GM23248 (cell line): ENCODE measurements at places on chromosomes 7 and 10. TPM values are rescaled to one million over a fixed set of nuclear protein-coding genes. Genes with fewer than 3 reads are reported as not detected.

- no peak for DNase-seq
- H3K27ac ChIP-seq: peak overlapping the region; percentile 36
- H3K4me3 ChIP-seq: no peak overlapping the region
- H3K36me3 ChIP-seq: no peaks in the 10 kb centered on the region
- H3K27me3 ChIP-seq: no peaks in the 10 kb centered on the region
Observed at GRCh38 chr7:1882451-1882850, 212.4 kb downstream of the ELFN1 start.

- H3K36me3 ChIP-seq: peaks cover 26% of the 10 kb centered on the region; the same call in 1 of the 2 replicates
- peaks cover 24% of the 10 kb centered on the region for H3K4me1 ChIP-seq
- no peaks in the 10 kb centered on the region for H3K27me3 ChIP-seq
Observed at GRCh38 chr10:5776136-5776880, 36.9 kb downstream of the GDI2 start.

DNA sequence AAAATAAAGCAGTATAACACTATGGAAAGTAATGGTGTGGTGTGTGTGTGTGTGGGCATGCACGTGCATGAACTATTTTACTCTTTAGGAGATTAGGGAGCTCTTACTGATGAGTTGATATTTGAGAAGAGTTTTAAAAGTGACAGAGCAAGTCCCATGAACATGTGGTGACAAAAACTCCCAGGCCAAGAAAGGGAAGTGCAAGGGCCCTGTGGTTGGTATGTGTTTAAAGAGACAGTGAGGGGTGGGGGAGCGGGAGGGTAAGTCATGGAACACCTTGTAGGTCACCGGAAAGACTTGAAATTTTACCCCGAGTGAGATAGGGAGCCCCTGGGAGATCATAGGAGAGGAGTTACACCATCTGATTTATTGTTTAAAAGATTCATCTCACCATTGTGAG is 63.3 kb downstream of the AKR1B1 start:
- no peak for DNase-seq
- H3K27me3 ChIP-seq: no peaks in the 10 kb centered on the region; the same call in 1 of the 2 replicates
- no peak overlapping the region for H3K4me3 ChIP-seq
- no peaks in the 10 kb centered on the region for H3K36me3 ChIP-seq
- no peaks in the 10 kb centered on the region for H3K4me1 ChIP-seq
- H3K27ac ChIP-seq: no peak overlapping the region

DNA sequence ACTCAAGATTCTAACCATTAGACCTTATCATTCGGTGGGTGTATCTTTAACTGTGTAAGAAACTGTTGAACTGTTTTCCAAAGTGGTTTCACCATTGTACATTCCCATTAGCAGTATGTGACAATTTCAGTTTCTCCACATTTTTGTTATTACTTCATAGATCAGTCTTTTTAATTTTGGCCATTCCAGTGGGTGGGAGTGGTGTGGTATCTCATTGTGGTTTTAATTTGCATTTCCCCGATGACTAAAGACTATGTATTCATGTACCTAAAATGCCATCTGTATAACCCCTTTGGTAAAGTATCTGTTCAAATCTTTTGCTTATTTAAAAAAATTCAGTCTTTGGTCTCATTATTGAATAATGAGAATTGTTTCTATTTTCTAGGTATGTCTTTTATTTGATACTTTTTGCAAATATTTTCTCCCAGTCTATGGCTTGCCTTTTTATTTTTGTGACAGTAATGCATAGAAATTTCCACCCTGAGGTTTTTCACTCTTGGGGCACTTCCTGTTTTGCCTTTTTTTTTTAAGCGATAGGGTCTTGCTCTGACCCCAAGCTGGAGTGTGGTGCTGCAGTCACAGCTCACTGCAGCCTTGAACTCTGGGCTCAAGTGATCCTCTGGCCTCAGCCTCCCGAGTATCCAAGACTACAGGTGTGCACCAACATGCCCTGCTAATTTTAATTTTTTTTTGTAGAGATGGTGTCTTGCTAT is 141.1 kb upstream of the ITGB1 start:
- H3K36me3 ChIP-seq: no peaks in the 10 kb centered on the region
- H3K4me3 ChIP-seq: no peak overlapping the region
- peaks cover 24% of the 10 kb centered on the region for H3K4me1 ChIP-seq
- peak; percentile 47 for DNase-seq
- H3K27ac ChIP-seq: peak overlapping the region; percentile 57
- H3K27me3 ChIP-seq: no peaks in the 10 kb centered on the region

DNA sequence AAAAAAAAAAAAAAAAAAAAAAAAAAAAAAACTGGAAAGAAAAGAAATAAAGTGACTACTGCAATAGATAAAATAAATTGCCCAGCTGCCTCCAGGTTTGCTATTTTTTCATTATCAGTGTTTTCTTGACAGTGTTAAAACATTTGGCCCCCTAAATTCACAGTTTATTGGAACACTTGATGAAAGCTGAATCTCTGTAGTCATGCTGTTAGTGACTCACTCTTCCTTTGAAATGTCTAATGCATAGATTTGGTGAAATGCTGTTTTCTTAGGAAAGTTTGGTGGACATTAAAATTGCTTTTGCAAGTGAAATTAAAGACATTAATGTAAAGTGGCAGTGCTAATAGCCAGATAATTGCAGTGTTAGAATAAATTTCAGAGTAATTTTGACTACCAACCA is 785.2 kb downstream of the NRG3 start:
- no peak for DNase-seq
- H3K27me3 ChIP-seq: no peaks in the 10 kb centered on the region
- no peak overlapping the region for H3K27ac ChIP-seq
- no peaks in the 10 kb centered on the region for H3K36me3 ChIP-seq

DNA sequence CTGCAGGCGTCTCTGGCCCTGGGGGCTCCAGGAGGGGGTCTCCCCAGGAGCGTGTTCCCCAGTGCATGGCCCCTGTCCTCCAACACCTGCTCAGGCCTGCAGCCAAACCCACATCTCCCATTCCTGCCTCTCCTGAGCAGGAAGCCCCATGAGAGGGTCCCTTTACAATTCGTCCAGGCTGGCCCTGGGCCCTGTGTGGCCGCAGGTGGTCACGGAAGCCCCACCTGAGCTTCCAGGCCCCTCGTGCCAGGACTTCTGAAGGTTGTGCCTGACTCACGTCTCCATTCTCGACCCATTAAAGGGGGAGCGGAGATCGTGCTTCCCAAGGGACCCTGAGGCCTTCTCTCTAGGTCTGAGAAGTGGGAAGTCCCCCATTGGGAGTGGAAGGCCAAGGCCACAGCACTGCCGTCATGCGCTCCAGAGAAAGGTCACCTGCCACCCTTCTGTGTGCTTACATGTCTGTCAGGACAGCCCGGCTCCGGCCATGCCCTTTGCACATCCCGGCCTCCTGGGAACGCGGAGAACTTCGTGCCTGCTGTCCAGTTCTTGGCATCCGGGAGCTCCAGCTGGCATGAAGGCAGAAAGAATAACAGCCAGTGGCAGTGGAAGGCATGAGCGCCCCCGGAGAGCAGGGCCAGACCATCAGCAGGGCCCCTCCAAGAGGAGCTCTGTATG is 382.3 kb downstream of the DNAJB6 start:
- no peaks in the 10 kb centered on the region for H3K27me3 ChIP-seq
- no peak for DNase-seq
- H3K36me3 ChIP-seq: no peaks in the 10 kb centered on the region
- H3K4me3 ChIP-seq: no peak overlapping the region

DNA sequence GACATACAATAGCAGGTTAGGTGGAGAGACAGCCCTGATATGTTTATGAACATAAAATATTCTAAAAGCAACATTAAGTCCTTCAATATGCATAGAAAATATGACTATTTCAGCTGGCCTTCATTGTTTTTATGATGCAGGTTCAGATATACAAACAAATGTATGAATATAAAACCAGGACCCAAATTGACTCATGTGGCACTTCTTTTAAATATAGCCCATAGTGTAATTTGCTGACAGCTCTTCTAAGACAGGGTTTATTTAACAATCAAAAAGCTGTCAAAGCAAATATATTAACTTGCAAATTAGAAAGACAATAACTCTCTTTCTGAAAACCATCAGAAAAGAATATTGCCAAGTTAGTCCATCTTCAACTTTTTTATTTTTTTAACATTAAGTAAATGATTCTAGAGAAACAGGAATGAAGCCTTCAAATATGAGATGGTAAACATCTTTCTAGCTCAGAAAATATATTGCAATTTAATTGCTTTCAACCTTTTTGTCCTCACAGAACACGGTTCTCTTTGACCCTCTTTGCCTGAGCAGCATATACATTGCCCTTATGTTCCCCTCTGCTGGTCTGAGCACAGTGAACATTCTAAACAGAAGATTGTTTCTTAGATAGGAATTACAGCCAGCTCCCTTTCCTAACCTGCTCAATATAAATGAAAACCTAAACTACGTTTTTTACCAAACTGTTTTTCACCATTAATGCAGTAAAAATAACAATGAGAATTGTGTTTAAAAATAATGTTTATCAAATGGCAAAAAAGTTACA is 82.8 kb downstream of the CACNA2D1 start:
- H3K27ac ChIP-seq: no peak overlapping the region
- no peaks in the 10 kb centered on the region for H3K27me3 ChIP-seq
- no peaks in the 10 kb centered on the region for H3K36me3 ChIP-seq
- peaks cover 20% of the 10 kb centered on the region for H3K4me1 ChIP-seq
- DNase-seq: no peak
- no peak overlapping the region for H3K4me3 ChIP-seq

GRCh38 chr7:116741625-116742316 is 69.8 kb downstream of the MET start:
- DNase-seq: no peak
- peaks cover 6% of the 10 kb centered on the region; the same call in 1 of the 2 replicates for H3K4me1 ChIP-seq
- H3K36me3 ChIP-seq: 0 out of 2 replicates have a peak, but pooled peaks cover 20% of the 10 kb centered on the region
- H3K4me3 ChIP-seq: no peak overlapping the region
- no peak overlapping the region for H3K27ac ChIP-seq

DNA sequence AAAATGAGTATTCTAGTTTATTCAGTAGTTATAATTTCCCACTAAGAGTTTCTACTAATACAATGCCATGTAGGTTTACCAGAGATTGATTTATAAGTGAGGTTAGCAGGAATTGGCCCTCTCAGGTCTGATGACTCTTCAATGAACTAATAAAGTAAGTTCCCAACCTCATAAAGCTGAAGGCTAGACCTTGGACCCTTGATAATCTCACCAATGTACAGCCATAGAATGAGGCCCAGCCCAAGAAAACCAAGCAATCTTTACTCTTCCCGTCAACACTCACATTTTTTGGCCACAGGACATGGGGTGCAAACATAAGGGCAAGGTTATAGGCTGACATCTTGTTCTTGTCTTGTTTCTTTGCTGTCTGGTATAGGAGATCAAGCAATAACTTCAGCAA is 33.3 kb downstream of the ARHGAP19 start:
- H3K27me3 ChIP-seq: no peaks in the 10 kb centered on the region
- DNase-seq: no peak
- no peaks in the 10 kb centered on the region for H3K4me1 ChIP-seq
- H3K36me3 ChIP-seq: no peaks in the 10 kb centered on the region

DNA sequence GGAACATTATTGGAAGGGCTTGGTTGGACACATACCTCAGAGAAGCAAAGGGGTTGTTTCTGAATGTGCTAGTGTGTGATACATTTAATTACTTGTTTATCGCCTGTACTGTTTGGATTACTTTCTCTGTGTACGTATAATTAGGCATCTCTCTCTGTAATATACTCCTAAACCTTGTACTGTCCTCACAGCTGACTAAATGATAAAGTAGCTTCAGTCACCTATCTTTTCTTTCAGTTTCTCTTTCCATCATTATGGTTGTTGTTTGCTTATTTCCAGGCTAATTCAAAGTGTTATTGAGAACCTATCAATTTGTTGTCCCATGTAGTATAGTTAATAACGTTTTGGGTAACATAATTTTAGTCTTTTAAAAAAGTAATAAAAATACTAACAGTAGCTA is 34.0 kb downstream of the MXI1 start:
- H3K27me3 ChIP-seq: no peaks in the 10 kb centered on the region
- no peaks in the 10 kb centered on the region for H3K36me3 ChIP-seq
- DNase-seq: no peak
- H3K27ac ChIP-seq: no peak overlapping the region
- H3K4me1 ChIP-seq: no peaks in the 10 kb centered on the region

- peaks cover 9% of the 10 kb centered on the region for H3K27me3 ChIP-seq
- no peak for DNase-seq
- no peak overlapping the region for H3K27ac ChIP-seq
- H3K4me1 ChIP-seq: peaks cover 6% of the 10 kb centered on the region; the same call in 1 of the 2 replicates
- H3K36me3 ChIP-seq: no peaks in the 10 kb centered on the region
- H3K4me3 ChIP-seq: no peak overlapping the region
Observed at GRCh38 chr10:116209781-116210180, 63.2 kb downstream of the GFRA1 start.

- no peak overlapping the region for H3K4me3 ChIP-seq
- H3K27me3 ChIP-seq: no peaks in the 10 kb centered on the region; the same call in 1 of the 2 replicates
- DNase-seq: peak; percentile 59
- no peaks in the 10 kb centered on the region for H3K4me1 ChIP-seq
Observed at GRCh38 chr7:19747740-19748339, 25.6 kb downstream of the TMEM196 start.

DNA sequence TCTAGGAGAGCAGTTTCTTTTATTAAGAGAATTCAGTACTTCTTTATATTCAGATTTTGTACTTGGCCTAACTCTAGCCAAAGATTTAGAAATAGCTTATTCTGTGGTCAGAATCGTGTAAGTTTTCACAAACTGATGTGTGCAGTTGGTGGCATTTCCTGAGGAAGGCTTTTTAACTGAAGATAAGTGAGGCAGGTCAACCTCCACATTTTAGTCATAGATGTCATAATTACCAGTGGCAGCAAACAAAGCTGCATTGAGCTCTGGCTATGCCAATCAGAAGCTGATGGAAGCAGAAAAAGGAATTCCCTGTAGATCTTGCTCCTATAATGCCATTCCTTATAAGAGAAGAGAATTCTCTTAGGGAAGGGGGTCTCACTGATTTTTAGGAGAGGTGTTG is 141.3 kb upstream of the SP8 start:
- no peak overlapping the region for H3K27ac ChIP-seq
- no peaks in the 10 kb centered on the region for H3K4me1 ChIP-seq
- no peak for DNase-seq
- no peak overlapping the region for H3K4me3 ChIP-seq
- H3K36me3 ChIP-seq: no peaks in the 10 kb centered on the region

DNA sequence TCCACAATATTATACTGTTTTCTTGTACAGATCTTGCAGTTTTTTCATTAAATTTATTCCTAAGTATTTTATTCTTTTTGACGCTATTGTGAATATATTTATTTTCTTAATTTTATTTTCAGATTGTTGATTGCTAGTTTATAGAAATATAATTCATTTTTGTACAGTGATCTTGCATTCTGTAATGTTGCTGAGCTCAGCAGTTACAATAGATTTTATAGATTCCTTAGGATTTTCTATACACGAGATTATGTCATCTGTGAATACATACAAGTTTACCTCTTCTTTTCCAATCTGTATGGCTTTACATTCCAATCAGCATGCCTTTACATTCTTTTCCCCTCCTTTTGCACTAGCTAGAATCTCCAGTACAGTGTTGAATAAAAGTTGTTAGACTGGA is 130.0 kb downstream of the C1GALT1 start:
- H3K27me3 ChIP-seq: 0 out of 2 replicates have a peak, but pooled peaks cover 5% of the 10 kb centered on the region
- H3K27ac ChIP-seq: no peak overlapping the region
- no peaks in the 10 kb centered on the region for H3K4me1 ChIP-seq
- H3K4me3 ChIP-seq: no peak overlapping the region
- H3K36me3 ChIP-seq: no peaks in the 10 kb centered on the region

Gene MYL7
- total RNA-seq: not detected in 2 replicates

Gene HIBADH
- total RNA-seq: 70.1 and 70.9 TPM in 2 replicates

Gene RHBDD2
- 28.1 and 35.5 TPM in 2 replicates for total RNA-seq

Gene GPR15LG
- total RNA-seq: not detected in 2 replicates

Gene TRIM50
- total RNA-seq: not detected in 2 replicates

Gene PALD1
- not detected in 2 replicates for total RNA-seq

Gene CLCN1
- not detected in 2 replicates for total RNA-seq
